ENCODE measurements at places on chromosomes 1 and 21.

- no peak for DNase-seq
These were observed 3.5 kb upstream of the RAP1GAP start for GRCh38 chr1:21672478-21673276.

DNA sequence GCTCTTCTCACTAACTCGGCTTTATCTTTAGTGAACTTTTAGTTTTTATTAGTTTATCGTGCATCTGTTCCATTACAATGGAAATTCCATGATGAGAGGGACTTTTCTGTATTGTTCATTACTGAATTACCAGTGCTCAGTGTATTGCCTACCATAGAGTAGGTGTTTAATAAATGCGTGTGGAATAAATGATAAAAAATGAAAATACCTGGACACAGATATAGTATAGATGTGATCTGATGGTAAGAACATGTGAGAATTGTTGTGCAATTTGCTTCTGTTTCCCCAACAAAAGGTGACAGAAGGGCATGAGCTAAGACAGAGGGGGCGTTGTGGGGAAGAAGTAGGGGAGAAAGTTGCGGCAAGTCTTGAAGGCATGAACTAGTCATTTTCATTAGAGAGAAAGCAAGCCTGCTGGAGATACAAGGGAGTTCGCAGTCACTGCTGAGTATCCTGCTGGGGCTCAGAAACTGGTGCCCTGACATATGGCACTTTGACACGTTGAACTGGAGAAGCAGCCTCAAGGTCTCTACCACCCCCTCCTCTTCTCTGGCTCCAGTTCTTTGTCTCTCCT lies 5.6 kb upstream of the COG2 start:
- DNase-seq = no peak

GRCh38 chr1:182552527-182552926 lies 36.5 kb downstream of the RNASEL start:
- DNase-seq = no peak

GRCh38 chr1:157944663-157945280 lies 48.7 kb upstream of the KIRREL1 start:
- DNase-seq = no peak

GRCh38 chr1:40265298-40265697 lies 7.3 kb downstream of the ZMPSTE24 start:
- DNase-seq = no peak

- DNase-seq = peak; percentile 12
These were observed 44.2 kb downstream of the PRRX1 start for GRCh38 chr1:170707959-170708655.

DNA sequence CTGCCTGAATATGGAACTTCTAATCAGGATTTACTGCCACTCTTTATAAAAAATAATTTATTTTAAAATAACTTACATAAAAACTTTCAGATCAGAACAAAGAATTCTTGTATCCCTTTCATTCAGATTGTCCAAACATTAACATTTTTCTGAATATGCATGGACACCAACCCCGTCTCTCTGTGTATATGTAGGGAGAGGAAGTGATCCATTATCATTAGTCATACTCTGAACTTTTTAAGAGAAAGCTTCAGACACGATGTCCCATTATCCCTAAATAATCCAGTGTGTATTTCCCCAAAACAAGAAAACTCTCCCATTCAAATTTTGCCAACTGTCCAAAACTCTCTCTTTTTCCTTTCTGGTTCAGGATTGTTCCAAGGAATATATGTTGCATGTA lies 122.3 kb upstream of the CXADR start:
- DNase-seq = no peak

GRCh38 chr1:9344426-9345200 lies 51.9 kb downstream of the SPSB1 start:
- DNase-seq = no peak

DNA sequence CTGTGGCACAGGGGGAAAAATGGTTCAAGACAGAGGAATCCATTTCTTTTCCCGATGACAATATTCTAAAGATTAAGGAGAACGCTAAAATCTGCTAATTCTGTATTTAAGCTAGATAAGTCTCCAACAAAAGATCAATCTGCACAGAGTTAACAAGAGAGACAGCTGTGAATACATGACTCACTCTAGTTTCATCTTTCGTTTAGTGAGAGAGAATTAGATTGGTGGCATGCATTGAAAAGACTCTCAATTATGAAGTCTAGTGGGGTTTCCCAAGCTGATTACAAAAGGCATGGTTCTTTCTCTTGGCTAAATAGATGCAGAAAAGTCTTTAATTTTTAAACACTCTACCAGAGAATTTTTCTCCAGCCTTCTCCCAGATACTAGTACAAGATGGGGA lies 34.4 kb downstream of the CAPN9 start:
- no peak for DNase-seq

DNA sequence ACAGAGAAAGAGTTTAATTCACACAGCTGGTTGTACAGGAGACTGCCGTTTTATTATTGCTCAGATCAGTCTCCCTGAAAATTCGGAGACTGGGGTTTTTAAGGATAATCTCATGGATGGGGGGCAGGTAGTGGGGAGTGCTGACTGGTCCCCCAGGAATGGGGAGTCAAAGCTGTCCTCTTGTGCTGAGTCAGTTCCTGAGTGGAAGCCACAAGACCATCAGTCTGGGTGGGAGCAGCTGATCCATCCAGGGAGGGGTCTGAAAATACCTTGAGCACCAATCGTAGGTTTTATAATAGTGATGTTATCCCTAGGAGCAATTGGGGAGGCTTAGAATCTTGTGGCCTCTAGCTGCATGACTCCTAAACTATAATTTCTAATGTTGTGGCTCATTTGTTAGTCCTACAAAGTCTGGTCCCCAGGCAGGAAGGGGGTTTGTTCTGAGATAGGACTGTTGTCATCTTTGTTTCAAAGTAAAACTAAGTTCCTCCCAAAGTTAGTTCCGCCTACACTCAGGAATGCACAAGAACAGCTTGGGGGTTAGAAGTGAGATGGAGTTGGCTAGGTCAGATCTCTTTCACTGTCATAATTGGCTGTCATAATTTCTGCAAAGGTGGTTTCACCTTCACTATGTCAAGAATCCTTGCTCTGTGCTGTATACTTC lies 50.3 kb downstream of the TRAF5 start:
- DNase-seq = no peak

DNA sequence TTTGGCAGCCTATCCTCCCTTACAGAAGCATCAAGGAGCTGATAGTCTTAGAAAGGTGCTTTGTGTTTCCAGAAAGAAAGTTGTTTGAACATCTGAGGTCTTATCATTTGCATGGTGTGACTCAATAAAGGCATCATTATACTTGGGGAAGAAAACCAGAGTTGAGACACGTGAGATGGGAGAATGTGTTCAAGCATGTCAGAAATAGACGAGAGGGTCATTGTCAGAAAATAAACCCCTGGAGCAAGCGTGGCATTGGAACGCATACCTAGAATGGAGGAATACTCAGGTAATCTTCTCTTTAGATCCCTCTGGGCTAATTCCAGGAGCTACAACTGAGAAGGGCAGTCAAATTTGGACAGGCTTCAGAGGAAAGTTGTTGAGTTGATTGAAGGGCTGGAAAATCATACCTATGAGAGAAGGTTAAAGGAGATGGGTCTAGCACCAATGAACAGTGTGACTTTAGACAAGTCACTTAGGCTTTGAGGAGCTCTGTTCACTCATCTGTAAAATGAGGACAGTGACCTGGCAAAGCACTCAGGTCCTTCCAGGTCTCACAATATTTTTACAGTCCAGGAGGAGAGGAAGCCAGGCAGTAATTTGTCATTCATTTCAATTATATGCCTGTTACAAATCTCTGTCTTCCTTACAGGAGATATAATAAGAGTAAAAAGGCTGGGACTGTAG lies 101.3 kb upstream of the C1orf21 start:
- no peak for DNase-seq

GRCh38 chr1:100188617-100189016 lies 10.6 kb upstream of the LRRC39 start:
- no peak for DNase-seq

GRCh38 chr21:41737651-41738324 lies 29.1 kb downstream of the RIPK4 start:
- no peak for DNase-seq

- DNase-seq = no peak
These were observed 15.1 kb upstream of the TAS1R2 start for GRCh38 chr1:18874600-18874999.

GRCh38 chr1:243595527-243596210 lies 254.4 kb downstream of the AKT3 start:
- no peak for DNase-seq

DNA sequence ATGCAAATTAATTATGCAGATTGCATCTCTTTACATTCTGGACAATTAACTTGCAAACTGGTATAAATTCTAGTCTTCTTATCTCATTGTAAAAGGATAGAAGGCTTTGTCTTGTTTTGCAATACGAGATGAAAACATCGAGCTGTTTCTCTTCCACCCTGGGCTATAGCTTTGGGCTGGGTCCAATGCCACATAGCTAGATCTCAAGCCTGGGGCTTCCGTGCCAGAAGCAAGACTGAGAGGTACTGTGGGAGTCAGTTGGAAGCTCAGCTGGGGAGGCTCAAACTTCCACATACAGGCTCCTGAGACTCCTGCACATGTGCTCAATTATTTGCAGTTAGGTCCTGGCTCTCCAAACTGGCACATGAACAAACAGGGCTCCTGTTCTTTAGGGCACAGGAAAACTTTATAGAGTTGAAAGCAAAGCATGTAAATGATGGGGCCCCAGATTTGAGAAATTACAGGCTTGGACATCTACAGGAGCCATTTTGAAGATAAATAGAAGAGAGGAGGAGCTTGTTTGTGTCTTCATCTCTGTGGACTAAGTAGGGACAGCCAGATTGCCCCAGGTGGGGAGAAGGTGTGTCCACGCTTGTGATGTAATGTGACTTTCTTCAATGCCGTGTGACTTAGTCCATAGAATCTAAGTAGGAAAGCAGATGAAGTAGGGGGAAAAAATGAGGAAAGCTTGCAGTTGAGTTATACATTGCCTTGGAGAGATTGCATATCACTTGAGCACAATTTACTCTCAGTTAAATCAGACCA lies 65.9 kb upstream of the SIPA1L2 start:
- no peak for DNase-seq

- peak; percentile 29 for DNase-seq
These were observed 1.7 kb upstream of the SORT1 start for GRCh38 chr1:109399326-109399957.

GRCh38 chr1:230855886-230856285 lies 12.4 kb downstream of the C1orf198 start:
- no peak for DNase-seq

- no peak for DNase-seq
These were observed 17.5 kb downstream of the PTGS2 start for GRCh38 chr1:186662752-186663151.

GRCh38 chr1:6148497-6149241 lies 31.5 kb downstream of the CHD5 start:
- DNase-seq = no peak

DNA sequence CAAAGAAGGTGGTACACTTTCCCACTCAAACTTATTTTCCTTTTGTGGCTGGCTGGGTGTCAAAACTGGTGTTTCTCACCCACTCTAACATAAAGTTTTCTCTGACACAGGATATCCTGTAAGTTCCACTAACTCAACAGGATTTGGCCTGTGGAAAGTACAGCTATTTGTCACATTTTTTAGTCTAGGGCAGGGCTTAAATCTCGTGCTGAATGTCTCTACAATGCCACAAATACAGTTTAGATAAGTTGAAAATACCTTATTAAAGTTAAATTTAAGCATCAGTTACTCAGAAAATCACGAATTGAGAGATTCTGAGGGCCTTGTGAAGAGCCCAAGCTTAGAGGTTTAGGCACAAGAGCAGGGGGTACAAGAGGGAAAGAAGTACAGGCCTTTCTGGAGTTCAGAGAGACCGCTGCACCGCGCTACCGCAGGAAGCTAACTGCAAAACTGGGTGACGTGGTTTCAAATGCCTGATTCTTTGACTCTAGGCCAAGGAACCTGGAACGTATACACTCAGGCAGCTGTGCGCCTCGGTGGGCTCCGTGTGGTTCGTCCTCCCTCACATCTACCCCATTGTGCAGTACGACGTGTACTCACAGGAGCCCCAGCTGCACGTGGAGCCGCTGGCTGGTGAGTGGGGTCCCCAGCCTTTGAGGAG lies 23.4 kb upstream of the PWP2 start:
- DNase-seq = no peak

DNA sequence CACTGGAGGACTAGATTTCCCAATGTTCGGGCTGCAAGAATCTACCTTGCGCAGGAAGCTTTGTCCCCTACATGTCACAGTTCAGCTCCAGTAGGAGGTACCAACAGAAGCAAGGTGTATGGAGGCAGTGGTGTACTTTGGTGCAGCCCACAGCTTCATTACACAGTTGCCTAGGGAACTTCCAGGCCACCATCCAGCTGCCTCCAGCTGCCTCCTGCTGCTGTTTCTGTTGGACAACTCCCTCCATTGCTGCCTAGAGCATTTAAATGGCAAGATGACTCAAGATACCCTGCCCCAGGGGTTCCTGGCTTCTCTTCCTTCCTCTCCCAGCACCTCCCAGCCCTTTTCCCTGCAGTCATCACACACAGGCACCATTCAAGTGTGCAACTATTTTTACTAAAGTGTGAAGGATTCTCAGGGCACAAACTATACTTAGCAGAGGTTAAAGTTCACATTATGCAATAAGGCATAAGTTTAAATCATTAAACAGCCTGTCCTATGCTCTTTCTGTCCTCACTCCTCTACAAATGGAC lies 39.0 kb upstream of the ATP1A1 start:
- DNase-seq = no peak

GRCh38 chr1:210698661-210699060 lies 370.0 kb downstream of the HHAT start:
- no peak for DNase-seq

GRCh38 chr1:45101947-45102346 lies 89.9 kb downstream of the UROD start:
- DNase-seq = no peak

DNA sequence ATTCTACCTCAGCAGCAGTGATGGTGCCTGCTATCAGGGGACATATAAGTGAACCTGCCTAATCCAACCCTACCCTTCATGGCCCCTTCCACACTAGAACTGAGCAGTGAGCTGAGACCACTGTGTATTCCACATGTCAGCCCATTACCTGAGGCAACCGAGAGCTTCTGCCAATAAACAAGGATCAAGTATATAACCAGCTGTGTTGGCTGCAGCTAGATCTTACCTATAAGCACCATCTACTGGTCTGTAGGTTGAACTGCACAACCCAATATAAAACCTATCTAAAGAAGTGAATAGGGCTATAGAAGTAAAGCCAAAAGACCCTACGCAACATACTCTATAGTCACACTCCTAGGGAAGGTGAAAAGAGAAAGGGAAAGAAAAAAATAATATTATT lies 376.9 kb downstream of the HHIPL2 start:
- peak; percentile 8 for DNase-seq

DNA sequence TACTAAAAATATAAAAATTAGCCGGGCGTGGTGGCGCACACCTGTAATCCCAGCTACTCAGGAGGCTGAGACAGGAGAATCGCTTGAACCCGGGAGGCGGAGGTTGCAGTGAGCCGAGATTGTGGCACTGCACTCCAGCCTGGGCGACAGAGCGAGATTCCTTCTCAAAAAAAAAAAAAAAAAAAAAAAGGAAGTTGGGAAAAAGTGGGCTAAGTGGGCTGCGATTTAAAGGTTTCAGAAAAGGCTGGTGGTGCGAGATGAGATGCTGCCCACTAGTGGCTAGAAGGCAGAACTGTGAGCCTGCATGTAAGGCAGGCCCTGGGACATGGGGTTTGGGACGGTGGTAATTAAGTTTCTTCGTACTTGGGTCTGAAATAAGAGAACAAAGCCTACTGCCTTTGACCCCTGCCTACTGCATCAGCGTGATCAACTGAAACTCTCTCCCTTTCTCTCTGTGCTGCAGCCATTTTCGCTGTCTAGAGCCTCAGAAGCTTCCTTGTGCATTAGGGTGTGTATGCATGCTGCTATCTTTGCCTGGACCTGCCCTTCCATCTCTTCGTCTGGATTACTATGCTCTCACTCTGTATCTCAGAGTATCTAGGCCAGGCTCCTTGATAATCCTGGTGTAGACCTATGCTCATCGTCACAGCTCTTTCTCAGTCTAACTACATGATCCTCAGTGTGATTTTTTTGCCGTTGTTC lies 12.4 kb downstream of the FMOD start:
- DNase-seq = peak; percentile 36

All from GM12864 (cell line).